ENCODE measurements at places on chromosomes 11 and 22. TPM values are rescaled to one million over a fixed set of nuclear protein-coding genes. Genes with fewer than 3 reads are reported as not detected.

DNA sequence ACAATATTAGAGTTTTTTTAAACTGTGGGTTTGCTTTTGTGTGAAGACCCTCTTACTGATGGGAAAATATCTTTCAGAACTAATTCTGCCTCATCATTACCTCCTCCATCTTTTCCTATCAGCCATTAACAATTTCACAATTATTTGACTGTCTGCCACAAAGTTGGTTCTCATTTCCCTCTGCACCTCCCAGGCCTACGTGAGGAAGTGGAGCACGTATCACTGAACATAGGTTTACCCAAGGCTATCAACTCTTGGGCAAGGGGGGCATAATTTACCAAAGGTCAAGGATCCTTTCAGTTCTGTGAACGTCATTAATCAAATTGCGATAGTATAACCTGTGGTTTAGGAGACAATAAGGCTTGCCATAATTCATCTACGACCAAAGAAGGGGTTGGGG is 60.0 kb downstream of the LIF start:
- no peak for ATAC-seq

DNA sequence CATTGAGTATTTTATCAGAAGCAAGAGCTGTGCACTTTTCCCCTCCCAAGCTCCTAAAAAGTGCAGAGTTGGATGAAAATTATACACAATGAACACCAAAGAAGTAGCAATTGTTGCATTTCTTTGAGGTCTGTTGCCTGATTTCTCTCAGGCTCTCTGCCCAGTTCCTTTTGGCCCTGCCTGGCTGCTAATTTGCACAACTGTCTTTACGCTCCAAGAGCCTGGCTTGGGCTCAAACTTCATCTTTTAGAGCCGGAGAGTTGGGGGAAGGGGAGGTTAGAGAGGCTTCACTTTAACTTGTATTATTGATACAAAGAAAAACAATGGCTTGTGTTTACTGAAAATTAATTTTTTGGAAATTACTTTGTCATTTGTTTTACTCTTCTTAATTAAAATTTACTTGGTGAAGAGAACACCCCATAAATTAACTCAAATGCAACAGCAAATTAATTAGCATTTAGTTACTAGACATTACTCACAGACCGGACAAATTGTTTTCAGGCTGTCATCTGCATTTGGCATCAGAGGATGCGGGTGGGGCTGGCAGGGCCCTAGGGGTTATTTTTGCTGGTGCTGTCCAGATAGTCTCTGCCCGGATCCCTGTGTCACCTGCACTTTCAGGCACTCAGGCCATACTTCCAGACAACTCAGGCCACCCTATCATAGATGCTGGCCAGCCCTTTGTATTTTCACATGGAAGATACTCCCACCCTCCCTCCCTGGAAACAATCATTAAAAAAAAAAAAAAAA is 407.3 kb downstream of the NXPE2 start:
- no peak for ATAC-seq

The MUC2 gene
- total RNA-seq = 0.08 TPM

The OR51B5 gene
- total RNA-seq = not detected

DNA sequence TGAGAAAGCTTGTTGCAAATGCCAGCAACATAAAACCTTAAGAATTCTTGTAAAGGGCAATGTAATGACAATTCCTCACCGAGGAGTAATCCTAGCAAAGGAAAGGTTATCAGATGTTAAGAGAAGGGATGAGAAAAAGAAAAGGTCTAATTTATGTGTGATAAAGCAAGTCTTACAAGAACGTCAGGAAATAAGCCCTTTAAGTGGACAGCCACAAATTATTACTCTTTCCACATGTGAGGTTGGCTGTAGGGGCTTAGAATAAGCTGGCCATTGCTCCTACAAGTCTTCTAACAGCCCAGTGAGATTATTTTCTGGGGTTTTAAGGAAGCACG is 9.3 kb downstream of the LAYN start:
- no peak for ATAC-seq

DNA sequence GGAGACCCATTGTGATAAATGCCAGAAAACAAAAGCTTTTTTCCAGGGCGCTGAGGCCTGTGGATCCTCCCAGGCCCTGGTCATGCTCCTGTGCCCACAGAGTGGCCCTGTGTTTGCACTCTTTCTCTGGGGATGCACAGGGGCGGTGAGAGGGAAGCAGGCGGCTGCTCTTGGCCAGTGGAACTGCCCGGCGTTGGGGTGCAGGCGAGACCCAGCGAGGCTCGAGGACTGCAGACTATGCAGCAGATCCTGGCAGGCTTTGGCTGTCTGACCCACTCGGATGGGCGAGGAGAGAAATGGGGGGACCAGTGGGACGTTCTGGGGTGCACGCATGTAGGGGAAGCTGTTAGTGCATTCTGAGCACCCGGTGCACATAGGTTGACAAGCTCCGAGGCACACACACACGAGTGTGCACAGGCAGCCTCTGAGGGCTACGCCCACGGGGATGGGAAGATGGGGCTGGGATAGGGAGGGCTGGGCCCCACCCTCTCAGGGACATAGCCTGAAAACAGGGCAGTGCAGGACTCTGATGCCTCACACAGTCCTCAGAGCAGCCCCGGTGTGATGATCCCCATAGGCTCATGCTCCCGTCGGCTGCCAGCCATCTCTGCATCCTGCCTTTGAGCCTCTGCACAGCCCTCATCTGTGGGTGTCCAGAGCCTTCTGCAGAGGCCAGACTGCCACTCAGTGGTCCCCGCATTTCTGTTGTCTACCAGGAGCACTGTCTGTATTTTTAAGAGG is 1233.5 kb downstream of the BRD1 start:
- ATAC-seq = no peak

The NLRP10 gene
- total RNA-seq = not detected

The RAB36 gene
- 4.1 TPM for total RNA-seq

DNA sequence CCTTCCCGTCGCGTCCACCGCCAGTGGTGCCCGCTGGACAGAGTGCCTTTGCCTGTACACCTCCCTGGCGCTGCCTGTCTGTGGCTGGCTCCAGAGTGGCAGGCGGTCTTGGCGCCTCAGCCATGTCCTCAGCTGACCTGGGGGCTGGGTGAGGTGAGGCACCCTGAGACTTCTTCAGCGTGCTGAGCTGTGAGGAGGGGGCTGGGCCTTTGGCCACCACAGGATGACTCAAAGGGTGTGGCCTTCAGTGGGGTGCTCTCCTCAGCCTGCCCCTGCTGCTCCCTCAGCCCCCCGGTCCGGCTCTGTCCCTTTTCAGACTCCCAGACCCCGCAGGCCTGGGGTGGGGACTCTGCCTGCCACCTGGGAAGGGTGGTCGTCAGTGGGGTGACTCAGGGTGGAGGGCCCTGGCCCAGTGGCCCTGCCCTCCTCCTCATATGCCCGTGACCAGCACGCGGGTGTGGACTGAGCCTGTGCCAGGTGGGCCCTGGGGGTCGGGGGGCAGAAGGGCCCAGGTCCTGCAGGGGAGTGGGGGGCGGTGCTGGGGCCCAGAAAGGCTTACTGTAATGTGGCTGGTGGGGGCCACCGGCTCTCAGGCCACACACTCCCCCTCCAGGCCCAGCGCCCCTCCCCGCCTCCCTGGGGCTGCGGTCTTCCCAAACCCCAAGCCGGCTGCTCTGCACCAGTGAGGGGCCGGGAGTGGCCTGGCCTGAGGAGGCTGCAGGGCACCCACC is 15.9 kb downstream of the CRELD2 start:
- peak; percentile 25 for ATAC-seq

The IRAG1 gene
- 3.2 TPM for total RNA-seq

- ATAC-seq = no peak
Measured at GRCh38 chr11:118827118-118827517, 36.2 kb upstream of the DDX6 start.

The LRRC55 gene
- total RNA-seq = 0.08 TPM

- no peak for ATAC-seq
Measured at GRCh38 chr11:118703563-118704106, 24.2 kb upstream of the TREH start.

DNA sequence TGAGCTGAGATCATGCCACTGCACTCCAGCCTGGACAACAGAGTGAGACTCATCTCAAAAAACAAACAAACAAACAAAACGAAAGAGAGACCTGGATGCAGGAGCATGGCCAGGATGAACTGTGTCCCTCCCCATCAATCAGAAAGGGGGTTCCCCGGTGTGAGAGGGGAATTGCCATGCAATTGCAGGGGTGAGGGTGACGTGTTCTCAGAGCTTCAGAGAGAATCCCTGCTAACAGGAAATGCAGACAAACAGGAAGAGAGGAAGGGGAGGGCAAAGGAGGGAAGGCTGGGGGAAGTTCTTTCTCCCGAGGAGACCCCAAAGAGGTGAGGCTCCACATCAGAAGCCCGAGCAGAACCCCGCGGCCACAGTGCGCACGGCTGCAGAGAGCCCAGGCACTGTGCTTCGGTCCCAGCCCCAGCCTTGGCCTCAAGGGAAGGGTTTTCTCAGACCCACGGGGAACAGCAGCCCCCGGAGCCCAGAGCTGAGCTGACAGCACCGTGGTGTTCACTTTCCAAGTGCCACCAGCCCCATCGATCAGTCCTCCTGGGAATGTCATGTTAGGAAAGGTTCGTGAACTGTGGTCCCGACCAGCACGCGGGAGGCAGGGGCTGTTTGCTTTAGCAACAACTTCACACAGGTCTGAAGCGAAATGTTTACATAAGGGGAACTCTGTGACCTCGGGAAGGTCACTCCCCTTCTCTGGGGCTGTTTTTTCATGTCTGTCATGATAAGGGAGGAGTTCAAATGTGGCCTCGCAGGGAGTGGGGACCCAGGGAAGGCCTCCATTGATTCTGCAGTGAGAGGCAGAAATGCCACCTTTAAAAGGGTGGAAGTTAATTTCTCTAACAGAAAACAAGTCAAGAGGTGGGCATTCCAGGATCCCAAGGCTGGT is 108.0 kb upstream of the ANO1 start:
- no peak for ATAC-seq
